GM23248 (cell line): ENCODE measurements at places on chromosomes 11 and 22.

DNA sequence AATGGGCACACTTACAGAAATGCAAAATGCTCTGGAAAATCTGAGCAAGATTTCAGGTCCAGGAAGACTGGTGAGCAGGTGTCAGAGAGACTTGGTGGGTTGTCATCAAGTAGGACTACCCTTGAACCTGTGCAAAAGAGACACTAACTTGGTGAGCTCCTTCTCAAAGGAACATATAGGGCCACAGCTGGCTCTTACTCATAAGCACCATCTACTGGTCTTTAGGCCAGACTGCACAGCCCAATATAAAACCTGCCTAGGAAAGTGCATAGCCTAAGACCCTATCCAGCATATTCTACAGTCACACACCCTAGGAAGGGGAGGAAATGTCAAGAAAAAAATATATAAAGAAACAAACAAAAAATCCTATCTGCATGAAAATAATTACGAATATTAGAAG is 18.2 kb upstream of the OR10W1 start:
- no peaks in the 10 kb centered on the region for H3K36me3 ChIP-seq
- H3K27ac ChIP-seq: no peak overlapping the region
- DNase-seq: peak; percentile 77

DNA sequence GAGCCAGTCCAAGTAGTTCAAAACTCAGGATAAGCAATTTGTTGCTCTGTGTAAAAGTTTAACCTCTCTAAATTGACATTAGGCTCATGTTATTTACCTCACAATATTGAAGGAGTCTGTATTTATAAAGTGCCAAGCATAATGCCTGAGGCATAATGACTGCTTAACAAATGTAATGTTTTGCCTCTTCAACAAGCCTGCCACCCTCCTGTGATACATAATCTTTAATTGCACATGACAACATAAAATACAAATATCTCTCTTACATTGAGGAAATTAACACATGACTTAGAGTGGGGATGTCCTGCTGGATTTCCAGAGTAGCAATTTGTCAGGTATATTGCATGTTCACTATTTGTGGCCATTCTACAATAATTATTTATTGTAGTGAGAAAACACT is 469.2 kb upstream of the ANO5 start:
- H3K4me3 ChIP-seq: no peak overlapping the region
- H3K27ac ChIP-seq: no peak overlapping the region
- no peaks in the 10 kb centered on the region for H3K4me1 ChIP-seq
- no peaks in the 10 kb centered on the region for H3K36me3 ChIP-seq
- H3K27me3 ChIP-seq: no peaks in the 10 kb centered on the region

- H3K4me1 ChIP-seq: peaks cover 14% of the 10 kb centered on the region
- DNase-seq: peak; percentile 75
- no peak overlapping the region for H3K4me3 ChIP-seq
- no peaks in the 10 kb centered on the region for H3K27me3 ChIP-seq
- H3K36me3 ChIP-seq: no peaks in the 10 kb centered on the region
These were observed 6.9 kb downstream of the KMT5B start for GRCh38 chr11:68206211-68206610.

DNA sequence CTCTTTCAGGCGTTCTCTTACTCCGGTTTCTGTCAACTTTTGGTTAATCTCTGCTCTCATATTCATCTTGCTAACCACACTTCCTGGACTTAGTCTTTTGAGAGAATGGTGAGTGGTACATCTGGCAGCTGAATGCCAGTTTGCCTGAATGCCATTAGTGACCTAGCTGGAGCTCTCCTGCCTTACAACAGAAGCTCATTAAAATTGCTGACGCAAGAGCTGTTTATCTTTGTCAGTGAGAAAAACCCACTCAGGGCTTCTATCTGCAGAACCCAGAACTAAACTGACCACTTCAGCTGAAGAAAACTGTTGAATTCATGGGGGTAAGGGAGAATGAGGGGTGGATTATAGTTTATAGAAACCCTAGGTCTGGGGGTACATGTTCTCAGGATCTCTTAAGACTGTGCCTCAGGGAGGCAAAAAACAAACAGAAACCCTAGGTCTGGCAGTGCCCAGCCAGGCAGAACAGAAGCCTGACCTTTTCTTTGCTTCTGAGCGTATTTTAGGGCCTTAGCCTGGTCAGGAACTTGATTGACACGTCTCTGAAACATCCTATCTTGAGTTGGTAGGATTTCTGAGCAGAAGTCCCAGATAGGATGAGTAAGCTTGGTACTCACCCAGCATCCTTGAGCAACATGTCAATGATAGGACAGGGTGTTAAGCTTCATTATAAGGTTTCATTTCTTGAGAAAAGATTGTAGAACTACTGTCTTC is 52.8 kb upstream of the YWHAH start:
- H3K4me1 ChIP-seq: no peaks in the 10 kb centered on the region
- no peak overlapping the region for H3K27ac ChIP-seq
- no peaks in the 10 kb centered on the region for H3K27me3 ChIP-seq
- H3K4me3 ChIP-seq: no peak overlapping the region
- no peaks in the 10 kb centered on the region for H3K36me3 ChIP-seq
- peak; percentile 13 for DNase-seq

DNA sequence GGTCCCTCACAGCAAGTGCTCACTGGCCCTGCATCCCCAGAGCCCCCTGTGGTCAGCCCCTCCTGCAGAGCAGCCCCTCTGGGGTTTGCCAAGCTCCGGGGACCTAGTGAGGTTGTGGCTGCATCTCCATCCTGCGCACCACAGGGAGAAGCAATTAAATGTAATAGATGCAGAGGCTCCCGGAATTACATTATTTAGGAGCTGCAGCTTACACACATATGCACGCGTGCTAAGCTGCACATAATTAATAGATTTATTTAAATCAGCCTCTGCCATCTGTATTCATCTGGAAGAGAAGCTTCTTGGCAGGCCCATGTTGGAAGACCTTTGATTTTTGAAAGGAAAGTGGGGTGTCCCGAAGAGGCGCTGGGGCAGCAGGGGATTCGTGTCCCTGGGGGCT is 1271.5 kb downstream of the BRD1 start:
- no peaks in the 10 kb centered on the region for H3K36me3 ChIP-seq
- no peaks in the 10 kb centered on the region for H3K4me1 ChIP-seq
- no peak overlapping the region for H3K27ac ChIP-seq
- H3K4me3 ChIP-seq: no peak overlapping the region

GRCh38 chr11:86818462-86819192 is 18.3 kb downstream of the PRSS23 start:
- no peaks in the 10 kb centered on the region for H3K27me3 ChIP-seq
- H3K27ac ChIP-seq: peak overlapping the region; percentile 79
- DNase-seq: peak; percentile 90
- no peak overlapping the region for H3K4me3 ChIP-seq
- peaks cover 46% of the 10 kb centered on the region for H3K4me1 ChIP-seq

DNA sequence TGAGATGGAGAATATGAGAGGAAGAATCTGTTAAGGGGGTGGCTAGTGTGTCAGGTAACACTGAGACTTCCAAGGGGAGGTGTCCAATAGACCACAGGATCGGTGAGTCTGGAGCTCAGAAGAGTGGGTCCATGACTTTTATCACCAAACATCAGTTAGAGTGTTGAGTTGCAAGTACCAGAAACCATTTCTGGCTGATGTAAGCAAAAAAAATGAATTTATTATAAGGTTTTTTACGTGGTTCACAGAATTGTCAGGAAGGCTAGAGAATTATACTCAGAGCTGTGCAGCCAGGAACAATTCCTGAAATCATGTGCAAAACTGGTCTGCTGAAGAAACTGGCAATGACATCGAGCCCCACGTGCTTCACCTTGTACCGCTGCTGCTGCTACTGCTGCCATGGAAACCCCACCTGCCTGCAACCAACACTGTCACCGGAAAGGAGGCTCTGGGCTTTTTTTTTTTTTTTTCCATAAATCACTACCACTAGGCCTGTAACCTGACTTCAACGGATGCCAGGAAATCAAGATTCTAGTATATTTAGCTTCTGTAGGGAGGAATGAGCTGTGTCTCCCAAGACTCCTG is 16.6 kb upstream of the STK33 start:
- DNase-seq: no peak
- no peaks in the 10 kb centered on the region for H3K27me3 ChIP-seq
- no peak overlapping the region for H3K4me3 ChIP-seq
- H3K36me3 ChIP-seq: no peaks in the 10 kb centered on the region

DNA sequence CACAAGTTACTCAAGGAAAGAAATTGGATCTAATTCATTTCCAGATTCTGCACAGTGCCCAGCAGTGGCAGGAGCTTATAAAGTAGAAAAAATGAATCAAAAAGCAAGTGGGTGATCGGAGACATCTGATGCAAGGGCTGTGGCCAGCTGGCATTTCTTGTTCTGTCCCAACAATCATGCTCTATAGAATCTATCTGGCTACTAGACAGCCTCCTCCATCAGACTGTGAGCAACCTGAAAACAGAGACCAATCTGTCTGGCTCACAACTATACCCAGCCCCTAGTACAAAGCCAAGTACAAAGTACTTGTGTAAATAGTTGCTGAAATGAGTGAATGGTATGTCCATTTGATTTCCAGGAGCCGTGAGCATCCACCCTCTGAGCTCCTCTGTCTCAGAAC is 11.4 kb downstream of the USH1C start:
- H3K4me3 ChIP-seq: no peak overlapping the region
- H3K4me1 ChIP-seq: no peaks in the 10 kb centered on the region
- H3K27ac ChIP-seq: no peak overlapping the region
- H3K36me3 ChIP-seq: no peaks in the 10 kb centered on the region
- no peak for DNase-seq
- H3K27me3 ChIP-seq: peaks cover 35% of the 10 kb centered on the region

GRCh38 chr11:102413497-102413896 is 39.1 kb downstream of the TMEM123 start:
- H3K4me1 ChIP-seq: no peaks in the 10 kb centered on the region
- no peaks in the 10 kb centered on the region for H3K27me3 ChIP-seq
- no peak overlapping the region for H3K27ac ChIP-seq
- H3K4me3 ChIP-seq: no peak overlapping the region
- H3K36me3 ChIP-seq: no peaks in the 10 kb centered on the region

DNA sequence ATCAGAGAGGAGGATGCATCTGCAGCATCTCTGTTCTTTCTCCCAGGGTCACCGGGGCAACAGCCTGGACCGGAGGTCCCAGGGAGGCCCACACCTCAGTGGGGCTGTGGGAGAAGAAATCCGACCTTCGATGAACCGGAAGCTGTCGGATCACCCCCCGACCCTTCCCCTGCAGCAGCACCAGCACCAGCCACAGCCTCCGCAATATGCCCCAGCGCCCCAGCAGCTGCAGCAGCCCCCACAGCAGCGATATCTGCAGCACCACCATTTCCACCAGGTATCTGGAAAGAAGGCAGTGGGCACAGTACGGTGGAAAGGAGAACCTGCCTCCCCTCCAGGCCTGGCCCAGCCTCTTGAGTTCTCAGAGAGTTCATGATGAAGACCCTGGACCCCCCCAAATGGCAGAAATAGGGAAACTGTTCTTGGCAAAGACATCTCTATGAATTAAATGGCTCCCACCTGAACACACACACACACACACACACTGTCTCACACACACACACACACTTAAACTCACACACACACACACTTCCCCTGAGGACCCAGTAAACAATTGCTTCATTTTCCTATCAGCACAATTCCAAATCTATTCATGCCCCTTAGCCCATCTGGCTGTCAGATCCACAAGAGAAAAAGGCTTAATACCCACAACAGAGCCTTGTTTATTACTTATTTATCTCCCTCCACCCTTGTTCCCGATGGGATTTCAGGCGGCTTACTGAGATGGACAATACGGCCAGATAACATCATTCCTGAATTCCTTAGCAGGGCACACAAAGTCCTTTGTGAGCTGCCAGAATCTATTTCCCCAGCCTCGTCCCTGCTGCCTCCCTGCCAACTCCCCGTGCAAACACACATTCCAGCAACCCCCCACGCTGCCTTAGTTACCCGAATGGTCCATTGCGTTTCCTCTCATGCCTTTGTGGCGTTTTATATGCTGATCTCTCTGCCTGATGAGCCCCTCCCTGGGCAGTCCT is 8.1 kb downstream of the TMA7B start:
- no peak overlapping the region for H3K4me3 ChIP-seq
- DNase-seq: peak; percentile 9
- H3K36me3 ChIP-seq: no peaks in the 10 kb centered on the region

GRCh38 chr11:46248289-46249102 is 29.0 kb upstream of the CREB3L1 start:
- peak overlapping the region; percentile 34; the same call in 1 of the 2 replicates for H3K4me3 ChIP-seq
- H3K27me3 ChIP-seq: no peaks in the 10 kb centered on the region

DNA sequence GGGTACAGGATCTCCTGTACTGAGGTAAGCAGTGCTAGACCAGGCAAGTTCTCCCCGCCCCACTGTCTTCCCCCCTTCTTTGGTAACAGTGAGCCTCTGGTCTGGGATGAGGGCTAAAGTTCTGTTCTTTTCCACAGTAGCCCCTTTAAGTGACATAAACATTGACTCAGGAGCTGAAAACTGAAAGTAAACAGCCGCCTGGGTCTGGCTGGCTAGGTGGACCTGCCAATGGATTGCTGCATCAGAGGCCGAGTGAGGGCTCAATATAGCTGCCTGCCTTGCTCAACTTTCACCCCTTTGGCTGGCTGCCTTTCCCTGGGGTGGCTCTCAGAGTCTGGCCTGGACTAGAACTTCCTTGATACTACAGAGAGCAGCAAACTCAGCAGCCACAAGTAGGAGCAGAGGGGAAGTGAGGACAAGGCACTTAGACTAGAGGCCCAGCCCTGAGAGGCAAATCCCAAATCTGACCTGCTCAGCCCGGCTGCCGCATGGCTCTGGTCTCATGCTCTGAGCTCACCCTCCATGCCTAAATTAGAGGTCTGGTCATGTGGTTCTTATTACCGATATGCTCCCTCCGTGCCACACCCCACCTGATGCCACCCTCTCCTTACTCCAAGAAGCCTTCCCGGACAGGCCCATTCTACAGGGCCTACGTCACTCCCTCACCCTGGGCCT is 9.6 kb upstream of the UCP3 start:
- H3K36me3 ChIP-seq: no peaks in the 10 kb centered on the region
- peak; percentile 91 for DNase-seq
- H3K27me3 ChIP-seq: no peaks in the 10 kb centered on the region
- H3K4me3 ChIP-seq: no peak overlapping the region
- peak overlapping the region; percentile 77 for H3K27ac ChIP-seq

DNA sequence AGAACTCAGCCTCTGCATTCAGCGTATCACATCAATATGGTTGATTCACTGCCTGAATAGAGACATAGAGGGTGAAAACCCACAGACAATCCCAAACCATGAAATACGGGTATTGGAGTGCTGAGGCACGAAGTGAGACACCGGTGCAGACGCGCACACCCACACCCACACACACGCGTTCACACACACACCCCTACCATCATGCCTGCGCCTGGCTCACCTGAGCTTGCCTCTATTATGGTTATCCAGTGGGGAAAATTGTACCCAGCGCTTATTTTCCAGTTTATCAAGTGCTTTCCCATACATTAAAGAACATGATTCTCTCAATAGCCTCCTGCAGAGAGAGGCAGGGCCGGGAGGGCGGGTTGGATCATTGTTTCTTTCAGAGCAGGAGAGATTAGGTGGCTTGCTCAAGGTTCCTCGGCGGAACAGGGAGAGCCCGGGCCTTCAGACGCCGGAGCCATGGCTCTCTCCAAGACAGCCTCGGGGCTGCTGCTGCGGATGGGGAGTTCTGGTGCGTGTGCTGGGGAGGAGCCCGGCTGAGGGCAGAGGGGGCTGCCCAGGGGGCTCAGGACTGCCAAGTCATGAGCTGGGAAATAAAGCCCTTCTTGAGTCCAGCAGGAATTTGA is 78.9 kb upstream of the THY1 start:
- no peak overlapping the region for H3K27ac ChIP-seq
- no peaks in the 10 kb centered on the region for H3K36me3 ChIP-seq
- H3K27me3 ChIP-seq: peaks cover 15% of the 10 kb centered on the region; the same call in 1 of the 2 replicates
- H3K4me1 ChIP-seq: 0 out of 2 replicates have a peak, but pooled peaks cover 3% of the 10 kb centered on the region
- DNase-seq: no peak

- H3K4me3 ChIP-seq: peak overlapping the region; percentile 86
- H3K27me3 ChIP-seq: no peaks in the 10 kb centered on the region
- H3K27ac ChIP-seq: peak overlapping the region; percentile 98
- peaks cover 20% of the 10 kb centered on the region for H3K4me1 ChIP-seq
These were observed 337 bp downstream of the RPLP2 start for GRCh38 chr11:810040-810567.
